Amniotic epithelial cell (primary cell): ENCODE measurements at places on chromosomes 12 and 14.

DNA sequence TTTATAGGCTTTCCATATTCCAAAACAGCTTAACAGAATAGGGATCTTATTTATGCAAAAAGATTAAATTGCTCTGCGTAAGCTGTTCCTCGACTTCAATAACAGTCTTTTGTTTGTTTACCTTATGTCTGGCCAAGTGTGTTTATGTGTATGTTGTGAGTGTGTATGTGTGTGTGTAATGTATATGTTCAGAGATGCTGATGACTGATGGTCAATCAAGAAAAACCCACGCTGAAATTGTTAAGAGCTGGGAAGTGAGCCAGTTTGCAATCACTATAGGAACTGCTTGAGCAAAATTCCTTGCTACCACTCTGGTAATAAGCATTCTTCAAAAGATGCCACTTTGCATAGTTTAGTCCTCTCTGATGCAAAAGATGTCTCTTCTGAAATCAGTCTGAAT lies 59.6 kb downstream of the PRKD1 start:
- peak; percentile 40 for DNase-seq

GRCh38 chr14:60090864-60091519 lies 731 bp upstream of the PCNX4 start:
- DNase-seq = peak; percentile 56

DNA sequence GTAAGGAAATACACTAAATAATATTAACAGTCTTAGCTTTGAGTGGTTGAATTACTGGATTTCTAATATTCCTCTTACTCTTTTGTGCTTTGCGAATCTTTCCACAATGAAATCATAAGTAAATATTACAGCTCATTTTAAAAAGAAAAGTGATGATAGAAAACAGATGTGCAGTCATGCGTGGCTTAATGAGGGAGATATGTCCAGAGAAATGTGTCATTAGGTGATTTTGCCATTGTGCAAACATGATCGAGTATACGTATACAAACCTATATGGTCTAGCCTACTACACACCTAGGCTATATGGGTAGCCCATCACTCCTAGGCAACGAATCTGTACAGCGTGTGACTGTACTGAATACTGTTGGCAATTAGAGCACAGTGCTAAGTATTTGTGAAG lies 59.3 kb downstream of the SLC15A5 start:
- no peak for DNase-seq

DNA sequence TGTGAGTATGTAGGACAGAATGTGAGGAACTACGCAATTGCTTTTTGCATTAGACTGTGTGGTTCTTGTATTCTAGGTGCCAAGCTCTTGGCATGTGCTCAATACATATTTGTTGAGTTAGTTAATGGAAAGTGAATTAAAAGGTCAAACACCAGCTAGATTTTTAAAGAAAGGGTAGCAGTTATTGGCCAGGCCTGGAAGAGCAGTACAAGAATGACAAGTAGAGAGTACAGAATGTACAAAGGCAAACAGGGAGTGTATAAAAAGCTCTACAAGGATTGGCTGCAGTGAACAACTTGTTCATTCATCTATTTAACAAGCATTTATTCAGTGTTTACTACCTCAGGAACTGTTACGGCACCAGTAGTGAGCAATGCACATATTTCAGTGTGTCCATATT lies 854.0 kb upstream of the SEL1L start:
- DNase-seq = no peak

DNA sequence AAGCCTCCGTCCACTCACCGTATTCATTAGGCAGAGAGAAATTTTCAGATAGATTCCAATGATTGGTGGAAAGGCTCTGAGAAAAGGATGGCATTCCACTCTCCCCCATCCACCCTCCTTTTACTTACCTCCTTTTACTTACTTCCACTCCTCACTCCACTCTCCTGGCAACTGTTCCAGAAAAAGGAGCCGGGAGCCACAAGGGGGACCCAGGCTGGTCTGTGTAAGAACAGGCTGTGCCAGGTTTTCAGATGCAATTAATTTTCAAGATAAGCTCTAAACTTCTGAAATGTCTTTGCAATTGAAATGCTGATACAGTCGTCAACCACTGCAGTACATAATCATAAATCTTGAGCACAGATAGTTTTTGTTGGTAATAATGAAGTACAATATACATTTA lies 248.8 kb downstream of the ANO6 start:
- DNase-seq = peak; percentile 36

DNA sequence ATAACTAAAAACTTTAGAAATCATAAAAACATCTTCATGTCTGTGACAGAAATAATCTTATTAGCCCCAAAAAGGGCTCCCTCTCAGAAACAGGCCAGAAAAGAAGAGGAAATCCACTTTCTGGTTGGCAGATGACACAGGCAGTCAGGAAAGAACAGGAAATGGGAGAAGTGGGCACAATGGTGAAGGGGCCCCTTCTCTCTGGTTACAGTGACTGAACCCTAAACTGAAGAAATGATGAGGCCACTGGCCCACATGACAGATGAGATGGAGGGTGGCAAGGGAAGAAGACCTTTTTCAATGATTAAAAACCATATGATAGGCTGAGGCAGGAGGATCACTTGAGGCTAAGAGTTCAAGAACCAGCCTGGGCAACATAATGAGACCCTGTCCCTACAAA lies 21.1 kb downstream of the TCTN1 start:
- no peak for DNase-seq

- no peak for DNase-seq
Measured at GRCh38 chr12:127595506-127595905, 671.5 kb upstream of the TMEM132C start.

- DNase-seq = peak; percentile 69
Measured at GRCh38 chr12:52990206-52990605, 16.1 kb upstream of the EIF4B start.

DNA sequence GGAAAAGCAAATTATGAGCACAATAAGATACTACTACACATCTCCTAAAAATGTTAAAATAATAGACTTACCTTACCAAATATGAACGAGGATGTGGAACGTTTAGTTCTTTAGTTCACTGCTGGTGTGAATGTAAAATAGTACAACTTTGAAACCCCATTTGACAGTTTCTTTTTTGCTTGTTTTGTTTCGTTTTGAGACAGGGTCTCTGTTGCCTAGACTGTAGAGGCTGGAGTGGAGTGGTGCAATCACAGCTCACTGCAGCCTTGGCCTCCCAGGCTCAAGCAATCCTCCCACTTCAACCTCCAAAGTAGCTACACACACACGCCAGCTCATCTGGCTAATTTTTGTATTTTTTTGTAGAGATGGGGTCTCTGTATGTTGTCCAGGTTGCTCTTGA lies 136.4 kb upstream of the FAR2 start:
- no peak for DNase-seq

DNA sequence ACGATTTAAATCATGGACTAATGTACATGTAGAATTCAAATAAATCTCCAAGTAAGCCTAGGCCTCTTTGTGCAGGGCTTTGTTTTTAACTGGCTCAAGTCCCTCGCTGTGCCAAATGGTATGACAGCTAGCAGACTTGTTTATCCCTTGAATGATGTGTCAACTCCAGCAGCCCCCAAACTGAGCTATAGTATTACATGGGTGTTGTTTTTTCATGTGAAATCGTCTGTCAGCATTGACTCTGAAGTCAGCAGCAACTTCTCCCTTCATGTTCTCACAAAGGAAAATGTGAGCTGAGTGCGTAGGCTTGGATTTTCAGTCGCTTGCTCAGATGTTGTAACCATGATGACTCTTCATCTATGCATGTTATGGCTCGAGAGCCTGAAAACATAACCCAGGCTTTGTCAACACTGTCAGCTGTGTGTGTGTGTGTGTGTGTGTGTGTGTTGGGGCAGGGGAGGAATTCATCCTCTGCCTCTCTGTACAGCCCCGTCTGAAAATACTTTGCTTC lies 73.3 kb downstream of the PTHLH start:
- peak; percentile 100 for DNase-seq

GRCh38 chr12:127810041-127810440 lies 456.9 kb upstream of the TMEM132C start:
- DNase-seq = peak; percentile 39

GRCh38 chr14:82075566-82075965 lies 541.9 kb upstream of the SEL1L start:
- peak; percentile 2 for DNase-seq

DNA sequence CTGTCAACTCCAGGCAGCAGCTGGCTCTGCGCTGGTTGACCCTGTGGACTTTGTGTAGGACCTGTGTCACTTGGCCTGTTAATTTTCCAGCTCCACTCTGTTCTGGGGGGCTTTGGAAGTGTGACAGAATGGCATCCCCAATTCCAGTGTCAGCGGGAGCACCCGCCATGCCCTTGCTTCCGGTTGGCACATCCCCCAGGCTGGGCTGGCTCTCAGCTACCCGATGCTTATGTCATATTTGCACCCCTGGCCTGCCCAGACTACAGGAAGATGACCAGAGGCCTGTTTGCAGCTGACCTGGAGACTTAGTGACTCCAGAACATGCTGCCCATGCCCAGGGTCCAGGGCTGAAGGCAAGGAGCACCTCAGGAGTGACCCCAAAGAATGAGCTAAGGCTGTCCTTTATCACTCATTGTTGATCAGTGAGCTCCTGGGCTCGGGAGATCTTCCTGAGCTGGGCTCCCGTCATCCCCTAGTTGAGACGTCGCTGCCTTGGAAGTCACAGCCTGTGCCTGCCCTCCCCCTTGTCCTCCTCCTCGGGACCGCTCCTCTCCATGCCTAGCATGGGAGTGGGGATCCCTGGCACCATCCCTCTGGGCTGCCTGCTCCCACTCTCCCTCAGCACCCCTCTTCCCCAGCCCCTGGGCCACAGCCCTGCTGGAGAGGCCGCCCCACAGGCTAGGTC lies 163.4 kb upstream of the RTL1 start:
- DNase-seq = no peak

GRCh38 chr14:94334872-94335271 lies 11.7 kb upstream of the SERPINA6 start:
- no peak for DNase-seq

DNA sequence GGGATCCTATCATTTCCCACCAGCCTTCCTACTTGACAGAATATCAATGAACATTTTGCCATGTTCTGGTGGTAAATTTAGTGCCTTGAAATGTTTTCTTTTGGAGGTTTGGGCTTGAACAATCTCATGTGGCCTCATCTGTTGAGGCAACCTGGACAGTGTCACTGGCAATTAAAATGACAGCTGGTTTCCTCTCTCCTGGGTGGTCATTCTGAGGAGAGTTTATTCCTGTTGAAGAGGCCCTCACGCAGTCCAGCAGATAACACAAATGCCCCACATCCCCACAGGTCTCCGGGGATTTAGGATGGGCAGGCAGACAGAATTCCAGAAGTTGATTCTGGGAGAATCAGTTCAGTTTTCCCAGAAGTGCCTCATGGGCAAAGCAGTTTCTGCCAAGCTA lies 41.9 kb downstream of the MMAB start:
- DNase-seq = no peak

GRCh38 chr12:14845350-14845750 lies 2.0 kb upstream of the ART4 start:
- peak; percentile 55 for DNase-seq

- no peak for DNase-seq
Measured at GRCh38 chr12:12806784-12807516, 6.2 kb upstream of the DDX47 start.

DNA sequence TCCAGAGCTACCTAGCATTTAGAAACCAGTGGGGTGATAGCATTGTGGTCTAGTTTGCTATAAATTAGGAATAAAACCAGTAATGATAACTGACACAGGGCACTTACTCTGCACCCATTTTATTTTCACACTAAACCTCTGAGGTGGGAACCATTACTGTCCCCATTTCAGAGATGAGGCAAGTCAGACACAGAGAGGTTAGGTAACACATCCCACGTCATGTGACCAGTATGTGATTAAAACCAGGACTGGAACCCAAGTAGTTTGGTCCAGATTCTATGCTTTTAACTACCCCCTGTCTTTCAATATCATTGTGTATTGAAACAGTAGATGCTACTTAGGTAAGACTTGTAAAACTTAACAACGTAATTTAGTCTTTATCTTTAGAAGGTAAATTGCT lies 110.2 kb downstream of the PLXNC1 start:
- no peak for DNase-seq
